Omental fat pad (tissue), 4 donors: ENCODE measurements at places on chromosomes 11 and 22. TPM values are rescaled to one million over a fixed set of nuclear protein-coding genes. Genes with fewer than 3 reads are reported as not detected.

DNA sequence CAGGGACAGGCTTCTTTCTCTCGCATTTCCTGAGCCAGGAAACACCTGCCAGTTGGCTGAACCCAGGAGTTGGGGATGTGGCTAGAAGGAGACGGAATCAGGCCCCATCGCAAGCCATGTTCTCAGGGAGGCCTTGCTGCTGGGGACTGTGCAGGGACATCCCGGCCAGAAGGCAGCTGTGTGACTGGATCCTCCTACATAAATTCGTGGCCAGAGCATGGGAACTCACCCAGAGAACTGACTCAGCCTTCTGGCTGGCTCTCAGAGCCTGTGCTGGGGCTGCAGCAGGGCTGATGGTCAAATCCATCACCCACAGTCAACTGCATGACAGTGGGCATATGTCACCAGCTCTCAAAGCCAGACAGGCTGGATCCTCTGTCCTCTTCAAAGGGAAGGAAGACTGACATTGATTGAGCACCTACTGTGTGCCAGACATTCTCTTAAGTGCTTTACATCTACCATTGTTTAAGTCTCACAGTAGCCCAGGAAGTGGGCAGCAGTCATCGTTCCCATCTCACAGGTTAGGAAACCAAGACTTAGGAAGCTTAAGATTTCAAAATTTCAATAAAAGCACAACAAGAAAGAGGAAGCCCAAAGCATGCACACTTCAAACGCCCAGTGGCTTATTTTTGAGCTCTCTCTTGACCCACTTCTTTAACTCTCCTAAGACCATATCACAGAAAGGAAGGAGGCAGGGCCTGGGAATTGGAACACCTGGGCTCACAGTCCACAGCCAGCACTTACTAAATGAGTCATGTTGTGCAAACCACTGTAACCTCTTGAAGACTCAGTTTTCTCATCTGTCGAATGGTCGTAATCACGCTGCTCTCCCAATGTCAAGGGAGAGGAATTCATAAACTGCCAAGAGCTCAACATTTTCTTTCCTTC is 30.9 kb upstream of the CACNG2 start:
- DNase-seq: no peak

GRCh38 chr11:70209391-70209912 is 6.4 kb downstream of the FADD start:
- DNase-seq: no peak

DNA sequence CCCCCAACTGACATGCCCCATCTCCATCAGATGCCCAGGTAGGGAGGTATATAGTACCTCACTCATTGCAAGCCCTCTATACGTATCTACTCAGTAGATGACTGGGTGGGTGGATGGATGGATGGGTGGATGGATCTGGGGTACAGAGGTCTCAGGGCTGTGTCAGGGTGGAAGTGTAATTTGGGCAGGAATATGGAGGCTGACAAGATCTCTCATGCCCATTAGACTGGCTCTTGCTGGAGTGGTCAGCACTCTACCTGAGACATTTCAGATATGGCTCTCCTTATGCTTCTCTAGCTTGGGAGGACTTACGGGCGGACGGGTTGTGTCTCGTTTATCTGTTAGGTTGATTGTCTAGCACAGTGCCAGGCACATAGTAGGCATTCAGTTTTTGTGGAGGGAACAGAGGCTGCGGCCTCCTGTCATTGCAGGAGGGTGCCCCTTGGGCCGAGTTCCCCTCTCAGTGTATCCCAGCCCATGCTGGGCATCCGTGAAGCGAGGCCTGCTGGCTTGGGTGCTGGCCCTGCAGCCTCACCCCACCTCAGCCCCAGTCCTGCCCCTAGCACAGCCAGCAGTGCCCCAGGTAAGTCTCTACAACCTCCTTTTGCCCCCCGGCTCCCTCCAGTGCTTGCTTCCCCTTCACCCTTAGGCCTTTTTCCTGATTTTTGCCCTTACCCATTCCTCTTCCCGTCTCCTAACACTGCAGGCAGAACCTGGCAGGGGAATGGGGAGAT is 13.7 kb downstream of the ROBO3 start:
- DNase-seq: no peak

- DNase-seq: no peak
These were observed at the start of gene GP1BB for GRCh38 chr22:19723232-19723982. TSS of gene GP1BB (plus strand) at chr22:19723539. CDS start at chr22:19723570, 31 bp downstream.

Gene APLP2
- 471 TPM for total RNA-seq
